ENCODE measurements at places on chromosomes 3 and 15.

GRCh38 chr3:135532021-135532420 is 433.5 kb upstream of the PPP2R3A start:
- DNase-seq, result no peak

- DNase-seq, result no peak
Observed at GRCh38 chr3:101888653-101889052, 39.3 kb downstream of the NFKBIZ start.

DNA sequence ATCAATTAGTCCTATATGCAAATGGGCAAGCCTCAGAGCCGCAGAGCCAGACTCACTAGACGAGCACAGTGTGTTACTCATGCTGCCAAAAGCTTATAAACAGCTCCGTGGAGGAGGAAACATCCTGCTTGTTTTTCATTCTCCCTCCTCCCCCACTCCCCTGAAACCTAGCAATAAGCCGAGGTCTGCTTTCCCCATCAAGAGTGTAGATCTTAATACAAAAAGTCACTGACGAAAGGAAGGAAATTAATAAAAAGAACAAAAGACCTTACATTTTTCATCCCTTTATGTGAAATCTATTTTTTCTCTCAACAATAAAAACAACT is 88.5 kb downstream of the XXYLT1 start:
- DNase-seq, result no peak

GRCh38 chr15:98896802-98897732 is 110.5 kb downstream of the PGPEP1L start:
- DNase-seq, result no peak

DNA sequence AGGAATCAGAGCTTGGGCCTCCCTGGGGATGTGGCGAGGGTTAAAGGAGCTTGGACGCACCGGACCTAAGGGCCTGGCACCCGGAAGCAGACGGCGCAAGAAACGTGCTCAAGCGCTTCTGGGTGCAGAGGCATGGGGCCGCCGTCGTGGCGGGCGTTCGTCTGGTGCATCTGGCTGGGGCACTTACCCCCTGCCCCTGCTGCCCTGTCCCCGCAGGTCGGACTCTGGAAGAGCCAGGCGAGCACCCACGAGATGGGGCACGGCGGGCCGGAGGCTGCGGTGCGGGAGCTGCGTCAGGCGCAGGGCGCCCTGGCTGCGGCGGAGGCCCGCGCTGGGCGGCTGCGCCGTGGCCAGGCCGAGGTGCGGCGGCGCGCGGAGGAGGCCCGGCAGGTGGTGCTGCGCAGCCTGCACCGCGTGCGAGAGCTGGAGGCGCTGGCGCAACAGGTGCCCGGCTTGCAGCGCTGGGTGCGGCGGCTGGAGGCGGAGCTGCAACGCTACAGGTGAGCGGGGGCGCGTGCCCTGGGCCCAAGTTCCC is 2.5 kb downstream of the EFCC1 start:
- DNase-seq, result no peak

GRCh38 chr3:135834465-135834864 is 131.1 kb upstream of the PPP2R3A start:
- DNase-seq, result no peak

Data from activated naive CD4-positive, alpha-beta T cell (primary cell).